NCI-H2107 (cell line): ENCODE measurements at places on chromosomes 16 and 17.

DNA sequence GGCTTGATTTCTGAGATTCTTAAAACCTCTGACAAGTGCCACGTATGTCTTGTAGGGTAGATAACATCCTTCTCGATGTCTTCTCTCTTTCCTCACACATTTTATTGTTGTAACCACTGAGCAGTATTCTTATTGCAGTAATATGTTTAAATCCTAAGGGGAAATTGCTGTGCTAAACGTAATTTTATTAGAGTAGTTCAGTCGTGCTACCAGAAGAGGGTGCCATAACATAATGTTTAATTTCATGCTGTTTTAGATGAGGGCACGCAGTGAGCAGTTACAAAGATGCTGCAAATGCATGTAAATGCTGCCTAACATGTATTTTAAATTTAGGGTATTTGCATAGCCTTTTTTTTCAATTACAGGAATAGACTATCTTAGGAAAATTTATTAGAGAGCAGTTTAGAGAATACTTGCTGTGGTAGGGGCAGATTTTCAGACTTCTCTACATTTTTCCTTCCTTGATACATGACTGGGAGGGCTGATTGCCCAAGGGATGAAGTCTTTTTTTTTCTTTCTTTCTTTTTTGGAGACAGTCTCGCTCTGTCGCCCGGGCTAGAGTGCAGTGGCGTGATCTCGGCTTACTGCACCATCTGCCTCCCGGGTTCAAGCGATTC lies 51.7 kb downstream of the GAN start:
- DNase-seq: peak; percentile 53

DNA sequence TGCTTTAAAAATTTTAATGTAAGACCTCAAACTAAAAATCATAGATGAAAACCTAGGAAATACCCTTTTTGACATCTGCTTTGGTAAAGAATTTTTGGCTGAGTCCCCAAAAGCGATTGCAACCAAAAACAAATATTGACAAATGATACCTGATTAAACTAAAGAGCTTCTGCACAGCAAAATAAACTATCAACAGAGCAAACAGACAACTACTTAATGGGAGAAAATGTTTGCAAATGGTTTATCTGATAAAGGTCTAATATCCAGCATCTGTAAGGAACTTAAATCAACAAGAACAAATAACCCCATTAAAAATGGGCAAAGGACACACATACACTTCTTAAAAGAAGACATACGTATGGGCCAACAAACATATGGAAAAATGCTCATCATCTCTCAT lies 242.5 kb downstream of the BCAS3 start:
- no peak for DNase-seq

- no peak for DNase-seq
Observed at GRCh38 chr16:86951831-86952598, 365.2 kb downstream of the C16orf95 start.

GRCh38 chr16:22813223-22813947 lies 577 bp upstream of the HS3ST2 start:
- DNase-seq: no peak

DNA sequence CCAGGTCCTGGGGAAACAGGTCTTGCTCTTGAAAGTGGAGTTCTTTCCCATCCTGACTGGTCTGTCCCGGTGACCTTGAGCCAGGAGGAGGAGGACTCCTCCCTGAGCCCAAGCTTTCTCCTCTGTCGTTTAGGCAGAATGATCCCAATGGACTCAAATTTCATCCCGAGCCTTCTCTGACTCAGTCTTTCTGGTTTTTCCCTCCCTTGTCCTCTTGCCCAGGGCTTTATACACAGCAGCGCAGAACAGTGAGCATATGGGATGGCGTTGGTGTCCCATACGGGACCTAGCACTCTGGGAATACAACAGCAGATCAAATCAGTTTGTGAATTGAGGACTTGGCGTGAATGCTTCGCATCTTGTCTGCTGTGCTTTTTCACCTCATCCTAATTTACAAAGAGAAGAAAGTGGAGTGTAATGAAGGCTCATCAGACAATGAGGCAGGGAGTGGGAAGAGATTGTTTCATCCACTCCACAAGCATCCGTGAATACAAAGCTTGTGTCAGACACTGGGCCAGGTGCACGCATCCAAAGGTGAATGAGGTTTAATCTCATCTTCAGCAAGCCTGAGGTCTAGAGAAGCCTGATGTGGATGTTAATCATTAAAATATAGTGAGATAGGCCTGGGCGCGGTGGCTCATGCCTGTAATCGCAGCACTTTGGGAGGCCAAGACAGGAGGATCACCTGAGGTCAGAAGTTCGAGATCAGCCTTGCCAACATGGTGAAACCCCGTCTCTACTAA lies 1.1 kb upstream of the XYLT1 start:
- no peak for DNase-seq

DNA sequence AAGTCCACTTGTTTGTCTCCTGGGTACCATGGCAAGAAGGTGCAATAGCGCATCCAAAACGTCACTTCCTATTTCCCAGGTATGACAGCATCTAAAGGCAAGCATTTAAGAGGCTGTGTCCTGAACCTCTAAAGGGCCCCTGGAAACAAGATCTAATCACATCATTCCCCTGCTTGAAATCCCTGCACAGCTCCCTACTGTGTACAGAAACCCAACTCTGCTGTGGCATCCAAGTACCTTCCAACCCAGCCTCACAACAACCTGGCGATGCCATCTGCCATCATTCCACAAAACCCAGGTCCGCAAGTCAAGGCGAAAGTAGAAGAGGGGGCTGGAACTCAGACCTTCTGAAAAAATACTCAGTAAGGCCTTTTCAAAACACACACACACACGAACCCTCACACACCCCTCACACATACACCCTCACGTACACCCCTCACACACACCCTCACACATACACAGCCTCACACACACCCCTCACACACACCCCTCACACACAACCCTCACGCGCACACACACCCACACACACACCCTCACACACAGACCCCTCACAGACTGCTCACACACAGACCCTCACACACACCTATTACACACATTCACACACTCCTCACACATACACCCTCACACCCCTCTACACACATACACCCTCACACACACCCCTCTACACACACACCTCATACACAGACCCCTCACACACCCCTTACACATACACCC lies 24.5 kb downstream of the C17orf67 start:
- DNase-seq: no peak

- no peak for DNase-seq
Observed at GRCh38 chr16:83315271-83315670, 492.5 kb upstream of the HSBP1 start.

DNA sequence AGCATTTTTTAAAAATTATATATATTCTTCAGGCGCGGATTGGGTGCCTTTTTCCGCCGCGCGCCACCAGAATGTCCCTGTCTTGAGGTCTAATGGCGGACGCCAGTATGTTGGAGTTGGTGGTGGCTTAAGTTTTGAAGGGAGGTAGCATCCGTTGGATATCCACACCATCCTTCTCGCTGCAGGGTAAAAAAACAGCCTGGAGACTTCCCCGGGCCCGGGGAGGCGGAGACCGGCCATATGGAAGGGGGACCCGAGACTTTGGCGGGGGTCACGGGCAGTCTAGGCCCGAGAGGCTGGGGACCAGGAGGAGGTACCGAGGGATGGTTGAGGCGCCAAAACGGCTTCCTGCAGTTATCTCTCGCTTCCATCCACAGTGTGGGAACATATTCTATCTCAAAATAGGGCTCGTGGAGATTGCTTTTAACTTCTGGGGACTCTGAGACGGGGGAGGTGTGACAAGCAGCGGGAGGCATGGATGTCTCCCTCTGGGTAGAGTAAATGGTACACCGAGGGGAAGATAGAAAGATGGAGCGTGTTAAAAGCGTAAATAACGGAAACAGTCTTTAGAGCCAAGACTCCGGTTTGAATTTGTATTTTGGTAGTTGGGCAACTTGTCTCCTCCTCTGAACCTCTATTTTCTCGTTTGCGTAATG lies at the start of gene SF3B3:
Gene SF3B3, plus strand, starts transcription at position 74 of the 656 bp plus-strand sequence. CDS start 2,841 bp downstream, outside the sequence.
- DNase-seq: peak; percentile 87

GRCh38 chr17:6427279-6427781 lies 7.6 kb downstream of the AIPL1 start:
- no peak for DNase-seq

GRCh38 chr16:57537194-57537505 lies 779 bp upstream of the CCDC102A start:
- no peak for DNase-seq

DNA sequence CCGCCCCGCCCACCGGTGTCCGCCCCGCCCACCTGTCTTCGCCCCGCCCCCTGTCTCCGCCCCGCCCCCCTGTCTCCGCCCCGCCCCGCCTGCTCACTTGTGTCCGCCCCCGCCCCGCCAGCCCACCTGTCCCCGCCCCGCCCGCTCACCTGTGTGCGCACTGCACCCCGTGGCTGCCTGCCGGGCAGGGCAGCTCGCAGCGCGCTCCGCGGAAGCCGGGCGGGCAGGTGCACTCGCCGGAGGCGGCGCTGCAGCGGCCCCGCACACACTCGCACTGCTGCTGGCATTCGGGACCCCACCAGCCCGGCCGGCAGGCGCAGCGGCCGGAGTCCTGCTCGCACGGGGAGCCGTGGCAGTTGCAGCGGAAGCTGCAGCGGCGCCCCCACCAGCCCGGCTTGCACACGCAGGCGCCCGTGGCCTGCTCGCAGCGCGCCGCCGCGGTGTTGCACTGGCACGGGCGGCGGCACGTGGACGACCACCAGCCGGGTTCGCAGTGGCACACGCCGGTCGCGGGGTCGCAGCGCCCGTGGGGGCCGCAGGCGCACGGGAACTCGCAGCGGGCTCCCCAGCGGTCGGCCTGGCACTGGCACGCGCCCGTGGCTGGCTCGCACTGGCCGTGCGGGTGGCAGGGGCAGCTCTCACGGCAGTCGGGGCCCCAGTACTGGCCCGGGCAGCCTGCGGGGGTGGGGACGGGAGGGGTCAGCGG lies 2.1 kb downstream of the SCARF1 start:
- no peak for DNase-seq

DNA sequence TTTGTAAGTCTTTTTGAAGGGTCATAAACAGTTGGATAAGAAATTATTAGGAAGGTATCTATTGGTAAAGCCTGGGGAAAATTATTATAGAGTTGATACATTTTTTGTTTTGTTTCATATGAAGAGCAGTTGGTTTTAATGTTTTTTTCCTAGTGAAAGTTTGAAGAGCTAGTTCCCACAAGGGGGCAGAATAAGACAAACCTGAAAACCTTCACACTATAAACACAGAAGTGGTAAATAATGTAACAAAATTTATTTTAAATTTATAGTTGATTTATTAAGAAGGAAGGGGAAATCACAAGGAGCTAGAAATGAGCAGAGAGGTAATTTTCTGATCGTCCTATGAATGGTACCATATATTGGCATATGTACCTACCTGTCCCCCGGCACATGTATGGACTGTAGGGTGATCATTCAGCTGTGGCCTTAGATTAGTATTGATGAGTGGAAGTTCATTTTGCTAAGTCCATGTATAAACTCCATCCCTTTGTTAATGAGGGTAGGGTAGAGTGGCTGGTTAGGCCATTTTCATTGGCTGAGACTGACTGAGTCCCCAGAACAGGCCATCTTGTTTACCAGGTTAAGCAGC lies 116.3 kb downstream of the TANC2 start:
- no peak for DNase-seq
